ENCODE measurements at places on chromosomes 3 and 15.

DNA sequence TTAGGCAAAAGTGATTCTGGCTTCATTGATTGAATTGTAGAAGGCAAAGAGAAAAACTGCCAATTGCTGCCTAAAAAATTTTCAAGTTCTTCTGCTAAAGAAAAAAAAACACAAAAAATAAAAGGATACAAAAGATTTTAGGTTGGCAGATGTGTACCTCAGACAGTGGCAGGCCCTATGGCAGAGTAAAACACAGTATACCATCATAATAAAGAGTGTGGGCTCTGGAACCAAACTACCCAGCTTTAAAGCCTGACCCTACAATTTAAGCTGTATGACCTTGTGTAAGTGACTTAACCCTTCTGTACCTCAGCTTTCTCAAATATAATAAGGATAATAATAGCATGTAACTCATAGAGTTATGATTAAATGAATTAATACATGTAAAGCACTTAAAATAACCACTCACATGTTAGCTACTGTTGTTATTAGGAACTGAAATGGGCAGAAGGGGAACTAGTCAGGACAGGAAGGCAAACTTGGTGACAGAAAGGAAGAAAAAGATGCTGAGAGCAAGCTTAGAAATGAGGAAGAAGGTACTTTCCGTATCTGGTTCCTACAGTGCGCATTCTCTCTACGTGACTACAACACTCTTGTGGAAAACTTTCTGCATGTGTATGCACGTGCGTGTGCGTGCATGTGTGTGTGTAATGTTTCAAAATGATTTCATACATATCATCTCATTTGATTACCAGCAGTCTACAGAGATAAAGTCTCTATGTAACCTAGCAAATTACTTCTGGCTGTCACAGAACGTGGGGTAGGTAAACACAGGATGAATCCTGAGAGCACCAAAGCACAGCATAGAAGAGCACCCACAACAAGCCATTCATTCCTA, 13.6 kb upstream of the GATM start:
- no peak for DNase-seq

- DNase-seq: peak; percentile 50
Measured at GRCh38 chr15:69074843-69075224, 60.3 kb downstream of the NOX5 start.

- DNase-seq: no peak
Measured at GRCh38 chr15:27744641-27745040, 354.5 kb downstream of the OCA2 start.

- no peak for DNase-seq
Measured at GRCh38 chr15:64683378-64683777, 92.0 kb downstream of the RBPMS2 start.

- DNase-seq: peak; percentile 78
Measured at GRCh38 chr3:21645121-21645897, 105.7 kb downstream of the ZNF385D start.

DNA sequence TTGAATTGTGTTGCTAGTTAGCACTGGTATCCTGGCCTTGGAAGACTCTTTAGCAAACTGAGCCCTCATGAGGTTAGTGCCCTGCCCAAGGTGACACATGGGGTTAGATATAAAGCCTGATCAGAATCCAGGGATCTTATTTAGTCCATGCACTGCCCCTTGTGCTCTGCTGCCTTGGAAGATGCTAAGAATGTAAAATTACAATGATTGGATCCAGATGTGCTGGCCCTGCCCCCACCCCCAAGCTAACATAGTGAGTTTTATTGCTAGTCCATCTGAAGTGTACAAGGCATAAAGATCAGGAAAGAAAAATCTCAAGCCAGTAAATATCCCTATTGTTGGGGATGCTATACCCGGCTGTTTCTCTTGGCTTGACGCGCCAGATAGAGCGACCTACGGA, 248.1 kb upstream of the C2CD4B start:
- DNase-seq: no peak

DNA sequence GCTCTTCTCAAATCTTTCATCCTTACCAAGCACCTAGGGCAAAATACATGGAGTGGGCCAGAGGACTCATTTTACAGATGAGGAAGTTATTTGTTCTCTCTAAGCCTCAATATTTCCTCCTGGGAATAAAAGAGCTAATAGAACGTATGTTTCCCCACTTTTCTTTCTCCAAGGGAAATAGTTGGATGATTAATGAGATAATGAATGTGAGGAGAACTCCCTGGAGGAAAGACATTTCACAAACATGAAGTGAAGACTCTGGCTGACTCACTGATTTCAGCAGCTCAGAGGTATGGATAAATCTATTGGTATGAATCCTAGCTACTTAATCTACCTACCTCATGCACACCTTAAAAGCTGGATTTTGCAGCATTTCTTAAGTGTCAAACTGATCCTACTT, 98.4 kb downstream of the ECT2 start:
- no peak for DNase-seq

GRCh38 chr15:72342385-72342784, 22.4 kb upstream of the CELF6 start:
- no peak for DNase-seq

GRCh38 chr3:116148881-116149851, 296.1 kb downstream of the LSAMP start:
- DNase-seq: no peak

GRCh38 chr15:68470049-68470742, 38.2 kb upstream of the ITGA11 start:
- no peak for DNase-seq

GRCh38 chr3:70982700-70983140, 600.8 kb downstream of the FOXP1 start:
- no peak for DNase-seq

- DNase-seq: peak; percentile 56
Measured at GRCh38 chr15:45794712-45795439, 160.0 kb downstream of the SQOR start.

DNA sequence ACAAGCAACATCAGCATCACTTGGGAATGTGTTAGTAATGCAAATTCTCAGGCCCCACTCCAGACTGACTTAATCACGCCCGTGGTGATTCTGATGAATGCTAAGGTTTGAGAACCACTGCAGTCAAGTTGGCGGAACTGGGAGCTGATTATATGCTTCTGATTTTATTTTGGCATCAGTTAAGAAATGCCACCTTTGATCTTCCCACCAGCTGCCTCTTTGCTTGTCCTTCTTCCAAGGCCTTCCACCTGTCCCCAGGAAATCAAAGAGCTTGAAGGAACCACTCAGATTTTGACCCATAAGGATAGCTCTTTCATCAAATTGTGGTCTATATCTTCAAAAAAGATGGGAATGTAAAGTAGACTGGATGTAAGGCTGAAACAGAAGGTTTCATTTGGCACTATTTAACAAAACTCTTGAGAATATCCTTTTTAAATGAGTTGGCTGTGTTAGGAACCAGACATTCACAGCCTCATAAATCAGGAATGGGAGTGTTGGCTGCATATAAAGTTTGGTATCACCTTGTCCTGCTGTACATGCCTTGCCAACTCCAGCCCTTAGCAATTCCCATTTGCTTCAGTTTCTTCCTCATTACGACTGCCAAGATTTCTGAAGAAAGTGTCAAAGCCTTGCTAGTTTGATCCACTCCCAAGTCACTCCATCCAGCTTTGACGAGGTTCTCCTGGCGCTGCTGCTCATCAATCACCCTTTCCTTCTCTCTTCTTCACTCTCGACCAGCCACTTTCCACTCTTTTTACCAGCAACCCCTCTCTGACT, 125.8 kb upstream of the NPHP3 start:
- DNase-seq: no peak

DNA sequence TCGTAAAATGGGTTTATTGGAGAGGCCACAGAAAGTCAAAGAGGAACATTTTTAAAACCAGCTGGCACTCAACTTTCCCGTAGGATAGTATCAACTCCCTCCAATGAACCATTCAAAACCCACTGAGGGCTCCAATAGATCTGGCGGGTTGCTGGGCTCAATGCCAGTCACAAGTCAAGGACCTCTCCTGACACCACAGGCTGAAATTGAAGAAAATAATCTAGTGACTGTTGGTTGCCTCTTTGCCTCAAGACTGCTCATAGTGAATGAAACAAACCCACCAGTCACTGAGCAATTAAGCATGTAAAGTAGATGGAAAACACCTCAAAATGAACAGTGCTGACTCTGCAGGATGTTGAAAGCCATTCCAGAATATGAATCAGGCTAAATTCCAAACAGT, 500.6 kb upstream of the AGTR1 start:
- no peak for DNase-seq

DNA sequence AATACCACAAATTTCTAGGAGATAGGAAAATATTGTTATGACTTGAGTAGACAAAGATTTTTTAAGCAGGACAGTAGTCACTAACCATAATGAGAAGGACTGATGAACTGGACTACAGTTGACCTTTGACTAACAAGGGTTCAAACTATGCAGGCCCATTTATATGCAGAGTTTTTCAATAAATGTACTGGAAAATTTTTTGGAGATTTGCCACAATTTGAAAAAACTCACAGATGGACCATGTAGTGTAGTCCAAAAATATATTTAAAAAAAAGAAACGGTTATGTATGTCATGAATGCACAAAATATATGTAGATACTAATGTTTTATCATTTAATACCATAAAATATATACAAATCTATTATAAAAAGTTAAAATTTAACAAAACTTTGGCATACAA, 151.8 kb downstream of the LRRN1 start:
- DNase-seq: no peak

GRCh38 chr3:10017636-10018292, 8.5 kb upstream of the FANCD2 start:
- no peak for DNase-seq

DNA sequence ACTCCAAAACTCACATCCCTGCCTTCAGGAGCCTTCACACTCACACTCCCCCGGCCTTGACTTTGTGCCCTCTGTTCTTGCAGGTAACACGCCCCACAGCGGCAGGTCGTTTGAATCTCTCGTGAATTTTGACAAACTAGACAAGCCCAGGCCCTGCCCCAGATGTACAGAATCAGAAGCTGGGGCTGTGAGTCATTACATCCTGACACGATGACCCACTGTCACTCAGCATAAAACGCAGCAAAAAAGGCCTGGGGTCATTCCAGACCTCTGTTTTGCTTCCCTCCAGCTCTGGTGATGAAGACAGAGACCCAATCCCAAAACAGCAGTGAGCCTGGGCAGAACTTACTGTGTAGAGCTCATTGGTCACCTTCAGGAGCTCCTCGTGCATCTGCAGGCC, 116.4 kb upstream of the RAD18 start:
- no peak for DNase-seq

GRCh38 chr3:139473155-139473771, 3.1 kb downstream of the RBP2 start:
- DNase-seq: no peak

DNA sequence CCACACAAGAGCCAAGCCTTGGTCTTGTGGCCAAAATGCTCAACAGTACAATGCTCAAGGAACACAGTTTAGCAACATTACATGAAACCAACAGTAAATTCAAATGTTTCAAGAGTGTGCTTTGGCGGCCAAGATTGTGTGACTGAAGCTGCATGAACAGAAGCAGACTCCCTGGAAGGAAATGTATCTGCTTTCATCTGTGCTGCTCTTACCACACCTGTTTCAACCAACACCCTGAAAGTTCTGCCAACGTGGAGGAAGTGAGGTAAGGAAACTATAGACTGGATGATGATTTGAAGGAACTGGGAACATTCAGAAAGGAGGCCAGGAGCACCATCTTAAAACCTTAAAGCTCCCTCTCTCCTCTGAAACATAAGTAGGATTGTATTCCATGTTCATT, 55.7 kb downstream of the MB21D2 start:
- no peak for DNase-seq

DNA sequence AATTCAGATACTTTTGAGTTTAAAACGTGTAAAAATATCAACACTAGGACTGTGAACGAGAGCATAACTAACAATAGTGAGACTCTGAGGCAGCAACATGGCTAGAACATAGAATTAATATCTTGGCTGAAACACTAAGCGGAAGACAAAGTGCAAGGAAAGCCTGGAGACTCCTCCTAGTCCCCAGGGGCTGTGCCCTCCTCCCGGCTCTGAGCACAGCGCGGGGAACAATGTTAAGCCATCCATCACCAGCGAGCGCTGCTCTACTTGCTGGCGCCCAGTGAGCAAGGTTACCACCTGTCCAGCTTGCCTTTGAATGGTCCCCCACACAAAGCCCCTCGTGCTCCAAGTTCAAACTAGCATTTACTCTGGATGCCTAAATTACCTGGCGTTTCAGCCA, 436.9 kb downstream of the FOXP1 start:
- no peak for DNase-seq

DNA sequence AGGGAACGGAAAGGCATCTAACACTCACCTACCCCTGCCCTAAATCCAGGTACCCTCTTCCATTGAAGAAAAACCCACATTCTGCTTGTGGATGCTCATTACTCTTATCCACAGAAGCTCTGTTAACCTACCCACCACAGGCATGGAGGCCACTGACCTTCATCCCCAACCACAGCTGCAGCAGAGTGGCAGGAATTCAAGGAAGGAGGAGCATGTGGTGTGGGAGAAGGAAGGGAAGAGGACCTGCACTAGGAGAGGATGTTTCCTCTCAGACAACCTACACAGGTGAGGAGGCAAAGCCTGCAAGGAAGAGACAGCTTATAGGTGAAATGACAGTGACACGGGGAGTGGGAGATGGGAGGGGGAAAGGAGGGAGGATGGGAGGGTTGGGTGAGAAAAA, 192.5 kb upstream of the TSC22D2 start:
- DNase-seq: no peak

- peak; percentile 66 for DNase-seq
Measured at GRCh38 chr3:194296454-194297263, 54.5 kb downstream of the CPN2 start.

DNA sequence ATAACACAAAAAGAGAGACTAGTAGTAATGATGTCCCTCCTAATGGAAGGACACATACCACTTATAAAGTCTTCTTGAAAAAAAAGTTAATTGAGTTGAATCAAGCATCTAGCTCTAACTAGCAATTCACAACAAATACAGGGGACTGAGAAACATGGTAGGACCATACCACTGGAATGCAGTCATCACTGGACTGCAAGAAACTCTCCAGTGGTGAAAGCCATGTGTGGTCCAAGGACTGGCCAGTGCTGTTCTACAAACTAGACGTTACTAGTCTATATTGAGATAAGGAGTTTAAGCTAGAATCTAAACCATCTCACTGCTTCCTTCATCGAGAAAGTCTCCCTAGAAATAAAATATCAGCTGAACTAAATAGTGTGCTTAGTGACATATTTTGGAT, 16.7 kb downstream of the FBN1 start:
- no peak for DNase-seq

DNA sequence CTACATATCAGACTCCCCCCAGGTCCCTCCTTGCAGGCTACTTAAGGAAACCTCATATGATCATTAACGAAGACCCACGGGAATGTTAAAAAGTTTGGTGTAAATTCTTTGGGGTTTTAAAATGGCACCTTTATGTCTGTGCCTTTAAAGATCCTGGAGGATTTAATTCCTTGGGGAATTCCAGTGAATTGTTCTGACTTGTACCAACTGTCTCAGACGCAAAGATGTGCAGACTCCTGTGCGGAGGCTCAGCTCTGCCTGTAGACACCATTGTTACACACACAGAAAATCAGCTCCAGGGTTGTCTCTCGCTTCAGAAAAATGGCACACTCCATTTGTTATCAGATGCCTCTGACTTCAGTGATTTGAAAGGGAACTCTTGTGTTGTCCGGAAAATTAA, 414.4 kb upstream of the CFAP20DC start:
- DNase-seq: no peak

Measured in left lobe of liver (tissue), 2 donors.